ENCODE measurements at places on chromosomes 2 and 18.

DNA sequence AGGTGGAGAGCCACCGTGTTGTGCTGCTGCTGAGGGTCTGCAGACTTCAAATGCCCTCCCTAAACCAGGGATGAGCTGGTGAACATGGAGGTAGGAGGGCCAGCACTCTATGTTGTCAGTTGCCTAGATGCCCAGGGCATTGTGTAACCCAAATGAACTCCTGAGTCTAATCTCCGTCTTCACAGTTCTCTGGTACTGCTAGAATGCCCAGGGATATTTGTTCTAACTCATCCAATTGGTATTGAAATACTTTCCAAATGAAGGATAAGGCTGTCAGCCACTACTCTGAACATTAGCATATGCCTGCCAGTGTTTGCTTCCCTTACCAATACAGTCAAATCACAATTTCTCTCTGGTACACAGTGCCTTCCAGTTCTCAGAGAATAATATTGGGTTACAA lies 492.6 kb downstream of the SLC4A3 start:
- DNase-seq = no peak
- H3K4me1 ChIP-seq = no peaks in the 10 kb centered on the region
- no peak overlapping the region for H3K4me3 ChIP-seq
- no peak overlapping the region for H3K27ac ChIP-seq

DNA sequence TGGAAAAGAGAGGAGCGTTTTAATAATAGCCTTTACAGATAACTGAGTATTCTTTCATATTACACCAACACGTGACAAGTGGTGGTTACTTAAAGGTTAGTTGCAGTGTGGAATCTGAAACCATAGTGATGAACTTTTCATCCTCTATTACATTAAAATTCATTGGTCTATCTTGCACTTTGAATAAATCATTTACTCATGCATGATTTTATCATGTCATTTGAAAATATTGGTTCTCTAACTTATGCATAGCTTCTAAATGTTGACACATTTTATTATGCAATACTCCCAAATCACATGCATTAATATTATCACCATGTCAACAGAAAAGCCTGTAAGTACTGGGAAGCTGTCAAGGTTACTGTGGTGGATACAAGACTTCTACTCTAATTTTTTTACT lies 1432.2 kb downstream of the LRP1B start:
- H3K27me3 ChIP-seq = no peaks in the 10 kb centered on the region
- no peaks in the 10 kb centered on the region for H3K36me3 ChIP-seq
- no peak overlapping the region for H3K27ac ChIP-seq
- no peak for DNase-seq

- peaks cover 40% of the 10 kb centered on the region for H3K36me3 ChIP-seq
- no peak overlapping the region for H3K4me3 ChIP-seq
- no peak for DNase-seq
- no peaks in the 10 kb centered on the region for H3K27me3 ChIP-seq
Observed at GRCh38 chr2:233833345-233833744, 21.0 kb downstream of the HJURP start.

GRCh38 chr2:238285653-238286082 lies 2.7 kb downstream of the PER2 start:
- H3K36me3 ChIP-seq = no peaks in the 10 kb centered on the region
- H3K27me3 ChIP-seq = no peaks in the 10 kb centered on the region
- peaks cover 38% of the 10 kb centered on the region for H3K4me1 ChIP-seq
- no peak overlapping the region for H3K4me3 ChIP-seq
- peak; percentile 90 for DNase-seq

DNA sequence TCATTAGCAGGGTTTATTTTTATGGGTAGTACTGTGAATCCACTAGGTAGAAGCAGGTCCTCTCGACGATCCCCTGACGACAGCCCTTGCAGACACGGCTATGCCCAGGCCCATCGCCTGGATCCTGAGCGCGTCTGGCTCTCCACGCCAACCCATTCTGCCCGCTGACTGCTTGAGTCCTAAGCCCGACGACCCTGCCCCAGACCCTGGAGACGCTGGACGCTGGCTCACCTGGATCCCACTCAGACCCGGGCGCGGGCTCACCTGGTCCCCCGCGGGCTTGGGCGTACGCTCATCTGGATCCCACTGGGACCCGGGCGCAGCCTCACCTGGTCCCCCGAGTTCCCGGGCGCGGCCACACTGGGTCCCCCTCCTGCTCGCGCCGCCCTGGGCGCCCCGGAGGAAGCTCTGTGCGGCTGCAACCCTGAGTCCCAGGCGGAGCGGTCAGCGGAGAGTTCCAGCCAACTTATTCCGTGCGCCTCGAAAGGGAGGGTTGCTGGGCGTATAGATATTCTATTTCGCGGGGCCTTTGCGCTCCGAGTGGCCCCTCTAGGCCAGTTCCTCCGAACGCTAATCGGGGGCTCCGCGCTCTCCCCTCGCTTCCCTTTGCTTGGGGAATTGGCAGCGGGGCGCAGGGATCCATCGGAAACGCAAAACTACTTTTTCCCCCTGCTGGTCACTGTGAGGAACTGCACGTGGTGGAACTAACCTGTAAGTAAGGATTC lies 22.4 kb upstream of the RMP24 start:
- H3K4me1 ChIP-seq = no peaks in the 10 kb centered on the region
- H3K4me3 ChIP-seq = peak overlapping the region; percentile 40
- no peaks in the 10 kb centered on the region for H3K36me3 ChIP-seq
- H3K27ac ChIP-seq = no peak overlapping the region

GRCh38 chr18:62881509-62882016 lies 166.2 kb downstream of the PHLPP1 start:
- peaks cover 46% of the 10 kb centered on the region for H3K4me1 ChIP-seq
- DNase-seq = no peak
- no peaks in the 10 kb centered on the region for H3K27me3 ChIP-seq
- peak overlapping the region; percentile 56 for H3K27ac ChIP-seq
- H3K4me3 ChIP-seq = no peak overlapping the region

DNA sequence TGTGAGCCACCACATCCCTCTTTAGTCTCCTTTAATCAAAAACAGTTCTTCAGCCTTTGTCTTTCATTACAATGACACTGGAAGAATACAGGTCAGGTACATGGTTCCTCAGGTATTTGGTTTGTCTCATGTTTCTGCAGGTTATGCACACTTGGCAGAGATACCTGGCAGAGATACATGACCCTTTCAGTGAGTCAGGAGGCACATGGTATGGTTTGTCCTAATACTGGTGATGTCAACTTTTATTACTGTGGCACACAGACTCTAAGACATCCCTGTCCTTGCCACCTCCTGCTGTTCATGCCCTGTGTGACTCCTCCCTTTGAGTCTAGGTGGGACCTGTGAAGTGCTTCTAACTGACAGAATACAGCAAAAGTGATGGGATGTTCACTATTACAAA lies 58.4 kb downstream of the SPIRE1 start:
- H3K27ac ChIP-seq = peak overlapping the region; percentile 92
- no peak for DNase-seq
- no peaks in the 10 kb centered on the region for H3K27me3 ChIP-seq
- H3K36me3 ChIP-seq = no peaks in the 10 kb centered on the region
- no peak overlapping the region for H3K4me3 ChIP-seq

- no peak for DNase-seq
- no peak overlapping the region for H3K4me3 ChIP-seq
- H3K36me3 ChIP-seq = peaks cover 51% of the 10 kb centered on the region
Observed at GRCh38 chr2:127516041-127516762, 10.1 kb downstream of the IWS1 start.

DNA sequence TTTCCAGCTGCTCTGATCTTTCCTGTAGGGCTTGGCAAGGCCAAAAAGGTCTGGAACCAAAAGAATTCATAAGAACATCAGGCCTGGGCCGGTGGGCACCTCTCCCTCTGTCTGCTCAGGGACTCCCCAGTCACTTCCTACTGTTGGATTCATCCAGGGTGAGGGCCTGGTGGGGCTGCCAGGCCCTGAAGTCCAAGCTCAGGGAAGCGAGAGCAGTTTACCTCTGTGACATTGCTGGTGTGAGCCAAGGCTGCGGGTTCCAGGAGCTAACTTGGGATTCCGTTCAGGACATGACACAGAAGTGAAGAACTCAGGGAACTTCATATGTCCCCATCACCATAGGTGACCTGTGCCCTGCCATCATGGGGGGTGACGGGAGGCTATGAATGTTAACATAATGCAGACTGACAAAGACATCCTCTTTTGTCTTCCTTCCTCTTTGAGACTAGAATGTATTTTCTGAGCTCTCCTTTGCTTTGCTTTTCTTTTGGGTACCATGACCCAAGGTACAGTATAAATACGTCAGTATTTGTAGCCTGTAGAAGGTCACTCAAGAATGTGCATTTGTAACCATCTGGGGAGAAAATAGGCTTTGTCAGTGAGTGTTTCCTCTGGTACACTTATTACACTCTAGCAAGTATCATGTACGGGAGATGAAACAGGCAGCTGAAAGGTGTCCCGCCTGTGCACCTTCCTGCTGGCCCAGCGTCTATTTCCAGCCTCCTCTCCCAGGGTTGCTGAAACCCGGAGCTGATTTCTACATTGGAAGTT lies 130.5 kb upstream of the SLC1A4 start:
- no peaks in the 10 kb centered on the region for H3K36me3 ChIP-seq
- DNase-seq = no peak
- no peak overlapping the region for H3K4me3 ChIP-seq
- no peaks in the 10 kb centered on the region for H3K27me3 ChIP-seq

DNA sequence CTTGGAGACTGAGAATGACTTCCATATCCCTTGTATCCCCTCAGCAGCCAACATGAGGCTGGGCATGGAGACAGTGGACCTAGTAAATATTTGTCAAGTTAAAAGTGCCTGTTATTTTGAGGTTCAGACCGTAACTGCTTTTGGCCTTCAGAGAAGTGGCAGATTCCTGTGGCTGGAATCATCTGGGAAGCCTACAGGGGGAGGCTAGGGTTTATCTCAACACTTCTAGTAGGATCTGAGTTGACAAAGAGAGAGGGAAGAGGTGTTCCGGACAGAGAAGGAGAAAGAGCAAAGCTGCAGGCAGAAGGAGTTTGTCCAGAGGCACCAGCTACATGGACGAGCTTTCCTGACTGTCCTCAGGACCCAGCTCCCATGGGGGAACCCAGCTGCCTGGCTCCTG lies 27.0 kb downstream of the SLC14A2 start:
- DNase-seq = no peak
- no peaks in the 10 kb centered on the region for H3K27me3 ChIP-seq
- no peaks in the 10 kb centered on the region for H3K36me3 ChIP-seq
- H3K4me3 ChIP-seq = no peak overlapping the region
- H3K27ac ChIP-seq = no peak overlapping the region

GRCh38 chr2:156626931-156627330 lies 190.8 kb downstream of the GPD2 start:
- no peaks in the 10 kb centered on the region for H3K4me1 ChIP-seq
- H3K27ac ChIP-seq = no peak overlapping the region
- H3K36me3 ChIP-seq = no peaks in the 10 kb centered on the region
- no peaks in the 10 kb centered on the region for H3K27me3 ChIP-seq
- H3K4me3 ChIP-seq = no peak overlapping the region
- no peak for DNase-seq

- peak overlapping the region; percentile 46 for H3K27ac ChIP-seq
- no peaks in the 10 kb centered on the region for H3K27me3 ChIP-seq
- no peaks in the 10 kb centered on the region for H3K36me3 ChIP-seq
Observed at GRCh38 chr18:62634458-62634857, 80.9 kb upstream of the PHLPP1 start.

DNA sequence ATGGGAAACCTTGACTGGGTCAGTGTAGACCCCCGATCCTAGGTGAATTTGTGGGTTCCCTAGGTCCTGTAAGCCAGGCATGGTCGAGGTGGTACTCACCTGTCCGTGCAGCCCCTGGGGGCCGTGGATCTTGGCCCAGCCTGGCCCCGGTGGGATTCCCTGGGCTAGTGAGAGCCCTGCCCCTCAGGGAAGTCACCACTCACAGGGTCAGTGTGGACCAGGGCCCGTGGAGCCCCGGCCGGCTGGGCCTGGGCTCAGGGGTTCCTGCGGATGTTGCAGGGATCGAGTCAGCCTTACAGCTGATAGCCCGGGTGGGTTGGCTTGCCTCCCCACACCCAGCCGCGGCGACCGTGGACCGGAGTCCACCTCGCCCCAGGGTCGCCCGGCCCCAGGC lies 528 bp downstream of the ATG9A start:
- no peak for DNase-seq
- H3K27me3 ChIP-seq = no peaks in the 10 kb centered on the region
- peaks cover 7% of the 10 kb centered on the region for H3K4me1 ChIP-seq
- peak overlapping the region; percentile 82 for H3K27ac ChIP-seq
- H3K4me3 ChIP-seq = peak overlapping the region; percentile 68

- H3K4me3 ChIP-seq = no peak overlapping the region
- no peaks in the 10 kb centered on the region for H3K27me3 ChIP-seq
- H3K27ac ChIP-seq = no peak overlapping the region
- H3K4me1 ChIP-seq = no peaks in the 10 kb centered on the region
Observed at GRCh38 chr2:128514555-128514955, 195.9 kb upstream of the HS6ST1 start.

- no peaks in the 10 kb centered on the region for H3K27me3 ChIP-seq
- no peak overlapping the region for H3K4me3 ChIP-seq
- H3K27ac ChIP-seq = no peak overlapping the region
- H3K36me3 ChIP-seq = no peaks in the 10 kb centered on the region
- H3K4me1 ChIP-seq = peaks cover 24% of the 10 kb centered on the region
Observed at GRCh38 chr2:118049140-118049815, 35.4 kb upstream of the CCDC93 start.

- no peaks in the 10 kb centered on the region for H3K27me3 ChIP-seq
- no peak overlapping the region for H3K4me3 ChIP-seq
- no peak for DNase-seq
- H3K36me3 ChIP-seq = no peaks in the 10 kb centered on the region
- no peak overlapping the region for H3K27ac ChIP-seq
- no peaks in the 10 kb centered on the region for H3K4me1 ChIP-seq
Observed at GRCh38 chr2:46246790-46247189, 50.4 kb upstream of the EPAS1 start.

- DNase-seq = no peak
- H3K27ac ChIP-seq = no peak overlapping the region
- H3K4me3 ChIP-seq = no peak overlapping the region
- no peaks in the 10 kb centered on the region for H3K27me3 ChIP-seq
Observed at GRCh38 chr2:73105511-73105971, 7.2 kb downstream of the RAB11FIP5 start.

DNA sequence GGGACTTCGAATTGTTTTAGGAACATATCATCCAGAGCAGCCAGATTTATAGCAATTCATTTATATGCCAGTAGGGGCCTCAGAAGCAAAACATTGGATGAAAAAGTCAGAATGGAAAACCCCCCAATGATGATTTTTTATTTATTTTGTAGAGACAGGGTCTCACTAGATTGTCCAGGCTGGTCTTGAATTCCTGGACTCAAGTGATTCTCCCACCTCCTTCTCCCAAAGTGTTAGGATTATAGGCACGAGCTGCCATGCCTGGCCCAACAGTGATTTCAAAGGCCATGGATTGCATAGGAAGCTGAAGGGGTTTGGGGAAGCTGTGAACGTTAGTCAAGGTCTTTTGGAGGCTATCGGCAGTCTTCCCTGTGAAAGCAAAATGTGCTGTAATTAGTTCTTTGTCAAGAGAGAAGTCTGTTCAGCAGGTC lies 21.9 kb upstream of the MCFD2 start:
- no peaks in the 10 kb centered on the region for H3K27me3 ChIP-seq
- H3K4me1 ChIP-seq = peaks cover 6% of the 10 kb centered on the region
- no peak overlapping the region for H3K4me3 ChIP-seq
- H3K27ac ChIP-seq = no peak overlapping the region
- DNase-seq = no peak

Measured in RWPE2 (cell line).